Immature natural killer cell (primary cell): ENCODE measurements at places on chromosomes 5 and 9.

DNA sequence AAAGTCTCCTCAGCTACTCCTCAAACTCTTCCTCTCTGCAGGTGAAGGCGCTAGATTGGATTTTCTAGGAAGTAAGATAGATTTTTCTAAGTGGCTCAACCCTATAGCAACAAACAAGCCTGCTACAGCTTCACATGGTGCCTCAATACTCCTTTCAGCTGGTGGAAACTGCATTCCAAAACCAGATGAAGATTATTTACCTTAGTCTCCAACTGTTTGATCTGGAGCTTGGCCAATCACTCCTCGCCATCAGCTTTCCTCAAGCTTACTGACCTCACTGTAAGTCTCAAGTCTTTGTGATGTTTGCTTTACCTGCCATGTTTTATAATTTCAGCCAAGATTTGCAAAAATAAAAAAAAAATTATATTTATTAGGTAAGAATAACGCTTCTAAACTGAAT lies 622.4 kb downstream of the CHSY3 start:
- DNase-seq, result no peak
- H3K4me3 ChIP-seq, result no peak overlapping the region
- no peaks in the 10 kb centered on the region for H3K4me1 ChIP-seq
- H3K27ac ChIP-seq, result no peak overlapping the region
- H3K27me3 ChIP-seq, result no peaks in the 10 kb centered on the region

GRCh38 chr9:90309809-90310520 lies 332.7 kb downstream of the DIRAS2 start:
- H3K27me3 ChIP-seq, result peaks cover 2% of the 10 kb centered on the region
- no peaks in the 10 kb centered on the region for H3K4me1 ChIP-seq
- H3K36me3 ChIP-seq, result no peaks in the 10 kb centered on the region
- no peak for DNase-seq

GRCh38 chr5:58149746-58150145 lies 310.1 kb downstream of the PLK2 start:
- no peaks in the 10 kb centered on the region for H3K4me1 ChIP-seq
- no peak for DNase-seq
- no peaks in the 10 kb centered on the region for H3K27me3 ChIP-seq
- no peak overlapping the region for H3K4me3 ChIP-seq

- H3K4me1 ChIP-seq, result no peaks in the 10 kb centered on the region
- H3K36me3 ChIP-seq, result no peaks in the 10 kb centered on the region
- no peak overlapping the region for H3K4me3 ChIP-seq
- H3K27me3 ChIP-seq, result peaks cover 5% of the 10 kb centered on the region
Observed at GRCh38 chr5:5586721-5587120, 164.2 kb downstream of the ICE1 start.

GRCh38 chr9:40884072-40884901 lies 244.2 kb downstream of the FOXD4L6 start:
- H3K36me3 ChIP-seq, result peaks cover 27% of the 10 kb centered on the region
- H3K4me1 ChIP-seq, result no peaks in the 10 kb centered on the region
- no peaks in the 10 kb centered on the region for H3K27me3 ChIP-seq
- no peak overlapping the region for H3K4me3 ChIP-seq
- DNase-seq, result no peak

DNA sequence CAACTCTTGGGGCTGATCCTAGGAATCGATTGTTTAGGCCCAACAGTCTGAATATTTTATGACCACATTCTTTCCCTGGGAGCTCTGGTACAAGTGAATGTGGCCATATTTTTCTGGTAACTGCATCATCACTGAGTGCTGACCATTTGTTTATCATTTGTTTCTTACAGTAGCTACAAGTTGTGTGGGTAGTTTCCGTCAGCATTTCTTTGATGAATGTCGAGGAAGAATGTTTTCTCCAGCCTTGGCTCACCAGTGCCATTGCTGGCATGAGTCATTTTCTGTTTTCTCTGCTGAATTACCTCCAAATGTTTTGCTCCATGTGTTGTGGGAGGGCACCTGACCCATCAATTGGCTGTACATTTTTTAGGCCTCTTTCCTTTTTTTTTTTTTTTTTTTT lies 14.1 kb upstream of the CARD19 start:
- H3K36me3 ChIP-seq, result peaks cover 7% of the 10 kb centered on the region
- no peak overlapping the region for H3K4me3 ChIP-seq
- H3K27me3 ChIP-seq, result peaks cover 14% of the 10 kb centered on the region
- DNase-seq, result no peak

- peaks cover 7% of the 10 kb centered on the region for H3K27me3 ChIP-seq
- no peak for DNase-seq
- peaks cover 35% of the 10 kb centered on the region for H3K4me1 ChIP-seq
- peaks cover 28% of the 10 kb centered on the region for H3K36me3 ChIP-seq
- no peak overlapping the region for H3K4me3 ChIP-seq
- H3K27ac ChIP-seq, result no peak overlapping the region
Observed at GRCh38 chr9:133333011-133333410, 3.0 kb downstream of the SURF6 start.

- no peak overlapping the region for H3K27ac ChIP-seq
- peaks cover 26% of the 10 kb centered on the region for H3K4me1 ChIP-seq
- H3K4me3 ChIP-seq, result no peak overlapping the region
- DNase-seq, result no peak
- H3K27me3 ChIP-seq, result no peaks in the 10 kb centered on the region
- no peaks in the 10 kb centered on the region for H3K36me3 ChIP-seq
Observed at GRCh38 chr5:6772886-6773285, 59.7 kb downstream of the TENT4A start.

GRCh38 chr5:172840432-172841154 lies 6.5 kb downstream of the ERGIC1 start:
- DNase-seq, result no peak
- no peaks in the 10 kb centered on the region for H3K27me3 ChIP-seq
- H3K4me1 ChIP-seq, result peaks cover 57% of the 10 kb centered on the region
- H3K36me3 ChIP-seq, result peaks cover 18% of the 10 kb centered on the region

GRCh38 chr9:33939924-33940874 lies 108.5 kb downstream of the UBAP2 start:
- DNase-seq, result no peak
- H3K27me3 ChIP-seq, result no peaks in the 10 kb centered on the region
- H3K4me3 ChIP-seq, result no peak overlapping the region
- no peak overlapping the region for H3K27ac ChIP-seq

- DNase-seq, result no peak
- H3K4me1 ChIP-seq, result peaks cover 5% of the 10 kb centered on the region
- no peak overlapping the region for H3K27ac ChIP-seq
- peak overlapping the region; percentile 47 for H3K4me3 ChIP-seq
- no peaks in the 10 kb centered on the region for H3K36me3 ChIP-seq
Observed at GRCh38 chr9:114096041-114096511, 3.0 kb downstream of the KIF12 start.
